ENCODE measurements at places on chromosomes 12 and 14.

DNA sequence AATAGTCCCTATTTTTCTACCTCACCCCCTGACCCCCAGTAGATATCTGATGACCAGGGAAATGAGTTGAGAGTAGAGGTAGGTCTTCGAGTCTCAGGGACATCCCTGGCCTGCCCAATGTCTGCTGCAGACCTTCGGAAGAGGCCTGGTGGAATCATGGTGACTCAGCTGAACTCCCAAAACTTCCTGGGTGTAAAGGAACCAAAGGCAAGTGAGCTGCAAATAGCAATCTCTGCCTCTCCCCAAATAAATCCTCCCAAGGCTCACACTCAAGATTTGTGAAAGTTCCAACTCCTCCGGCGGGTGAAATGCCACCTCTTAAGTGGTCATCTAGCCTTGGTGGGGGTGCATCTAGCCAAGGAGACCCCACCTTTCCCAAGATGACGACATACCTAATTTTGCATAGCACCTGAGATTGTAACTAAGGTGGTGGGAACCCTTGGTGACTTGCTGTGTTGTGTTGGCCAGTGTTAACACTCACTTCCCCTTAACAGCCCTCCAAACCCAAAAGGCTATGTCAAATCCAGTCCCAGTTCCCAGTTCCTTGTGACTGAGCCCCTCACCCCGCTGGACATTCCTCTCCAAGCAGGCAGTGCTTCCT, 6.3 kb downstream of the ZFP36L1 start:
- DNase-seq: no peak

DNA sequence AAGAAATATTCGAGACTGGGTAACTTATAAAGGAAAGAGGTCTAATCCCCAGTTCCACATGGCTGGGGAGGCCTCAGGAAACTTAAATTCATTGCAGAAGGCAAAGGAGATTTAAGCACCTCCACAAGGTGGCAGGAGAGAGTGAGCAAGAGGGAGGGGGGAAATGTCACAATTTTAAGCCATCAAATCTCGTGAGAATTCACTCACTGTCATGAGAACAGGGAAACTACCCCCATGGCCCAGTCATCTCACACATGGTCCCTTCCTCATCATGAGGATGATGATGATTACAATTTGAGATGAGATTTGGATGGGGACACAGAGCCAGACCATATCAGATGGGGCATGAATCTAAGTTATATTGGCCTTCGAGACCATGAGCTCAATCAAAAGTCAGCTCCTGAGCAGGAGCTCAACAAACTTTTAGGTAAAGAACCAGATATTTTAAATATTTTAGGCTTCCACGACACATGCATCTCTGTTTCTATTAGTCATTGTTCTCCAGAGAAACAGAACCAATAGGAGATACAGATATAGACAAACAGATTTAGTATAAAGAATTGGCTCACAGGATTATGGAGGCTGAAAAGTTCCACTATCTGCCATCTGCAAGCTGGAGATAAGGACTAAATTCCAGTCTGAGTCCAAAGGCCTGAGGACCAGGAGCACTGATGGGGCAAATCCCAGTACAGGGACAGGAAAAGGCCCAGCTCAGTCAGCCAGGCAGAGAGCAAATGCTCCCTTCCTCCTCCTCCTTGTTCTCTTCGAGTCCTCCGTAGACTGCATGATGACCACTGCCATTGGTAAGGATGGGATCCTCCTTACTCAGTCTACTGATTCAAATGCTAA, 24.9 kb downstream of the DGLUCY start:
- no peak for DNase-seq

DNA sequence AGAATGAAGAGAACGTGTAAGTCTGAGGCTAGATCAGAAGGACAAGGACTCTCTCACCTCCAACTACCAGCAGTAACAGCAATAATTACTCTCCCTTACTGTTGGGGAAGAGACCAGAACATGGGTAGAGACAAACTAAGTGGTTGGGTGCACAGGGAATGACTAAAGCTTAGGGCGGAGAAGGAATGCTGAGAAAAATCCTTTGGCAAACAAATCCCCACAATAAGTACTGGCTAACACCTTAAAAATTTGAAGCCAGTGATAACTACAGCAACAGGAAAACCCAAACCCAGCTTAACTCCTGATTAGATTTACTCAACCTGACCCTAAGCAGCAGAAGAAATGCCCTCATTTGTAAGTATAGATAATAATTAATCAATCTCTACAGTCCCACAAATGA, 759.0 kb downstream of the AACS start:
- DNase-seq: no peak

DNA sequence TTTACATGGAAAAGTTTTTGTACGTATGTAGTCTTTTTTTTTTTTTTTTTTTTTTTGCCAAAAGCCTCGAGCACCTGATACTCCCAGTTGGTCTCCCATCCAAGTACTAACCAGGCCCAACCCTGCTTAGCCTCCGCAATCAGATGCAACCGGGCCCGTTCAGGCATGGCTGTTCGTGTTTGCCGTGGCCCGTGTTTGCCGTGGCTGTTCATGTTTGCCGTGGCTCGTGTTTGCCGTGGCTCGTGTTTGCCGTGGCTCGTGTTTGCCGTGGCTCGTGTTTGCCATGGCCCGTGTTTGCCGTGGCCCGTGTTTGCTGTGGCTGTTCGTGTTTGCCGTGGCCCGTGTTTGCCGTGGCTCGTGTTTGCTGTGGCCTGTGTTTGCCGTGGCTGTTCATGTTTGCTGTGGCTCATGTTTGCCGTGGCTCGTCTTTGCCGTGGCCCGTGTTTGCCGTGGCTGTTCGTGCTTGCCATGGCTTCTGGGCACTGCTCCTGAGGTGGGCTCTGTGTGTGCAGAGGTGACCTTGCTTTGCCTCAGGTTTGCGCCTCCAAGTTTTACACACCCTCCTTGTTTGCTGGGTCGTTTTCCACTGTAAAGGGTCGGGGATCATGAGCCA, 26.8 kb upstream of the MMP17 start:
- no peak for DNase-seq

DNA sequence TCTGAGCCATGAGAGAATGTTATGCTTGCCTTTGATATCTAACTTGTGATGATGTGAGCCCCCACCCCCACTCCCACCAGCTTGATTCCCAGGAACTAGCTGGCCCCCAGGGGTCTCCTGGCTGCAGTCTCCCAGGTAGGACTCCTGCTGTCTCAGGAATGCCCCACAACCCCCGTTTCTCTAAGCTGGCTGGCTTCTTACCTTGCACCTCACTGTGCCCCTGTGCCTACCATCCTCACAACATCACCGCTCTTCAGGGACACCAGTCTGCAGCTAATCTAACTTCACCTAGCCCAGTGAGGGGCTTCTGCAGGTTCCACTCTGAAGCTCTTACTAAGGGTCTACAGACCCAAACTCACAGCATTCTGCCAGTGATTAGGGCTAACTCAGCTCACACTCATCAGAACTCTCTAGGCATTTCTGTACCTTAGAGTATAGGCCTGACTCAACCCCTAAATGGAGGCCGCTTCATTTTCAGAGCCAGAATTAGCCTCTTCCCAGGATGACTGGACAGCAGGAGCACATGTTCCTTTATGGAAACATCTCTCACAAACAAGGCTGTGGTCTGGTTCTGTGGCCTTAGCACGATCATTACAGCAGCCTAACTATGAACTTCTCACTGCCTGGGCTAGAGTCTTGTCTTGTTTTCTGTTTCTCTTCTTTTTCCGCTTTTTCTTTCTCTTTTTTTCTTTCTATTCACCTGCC, 72.8 kb upstream of the IFNG-AS1 start:
- DNase-seq: no peak

DNA sequence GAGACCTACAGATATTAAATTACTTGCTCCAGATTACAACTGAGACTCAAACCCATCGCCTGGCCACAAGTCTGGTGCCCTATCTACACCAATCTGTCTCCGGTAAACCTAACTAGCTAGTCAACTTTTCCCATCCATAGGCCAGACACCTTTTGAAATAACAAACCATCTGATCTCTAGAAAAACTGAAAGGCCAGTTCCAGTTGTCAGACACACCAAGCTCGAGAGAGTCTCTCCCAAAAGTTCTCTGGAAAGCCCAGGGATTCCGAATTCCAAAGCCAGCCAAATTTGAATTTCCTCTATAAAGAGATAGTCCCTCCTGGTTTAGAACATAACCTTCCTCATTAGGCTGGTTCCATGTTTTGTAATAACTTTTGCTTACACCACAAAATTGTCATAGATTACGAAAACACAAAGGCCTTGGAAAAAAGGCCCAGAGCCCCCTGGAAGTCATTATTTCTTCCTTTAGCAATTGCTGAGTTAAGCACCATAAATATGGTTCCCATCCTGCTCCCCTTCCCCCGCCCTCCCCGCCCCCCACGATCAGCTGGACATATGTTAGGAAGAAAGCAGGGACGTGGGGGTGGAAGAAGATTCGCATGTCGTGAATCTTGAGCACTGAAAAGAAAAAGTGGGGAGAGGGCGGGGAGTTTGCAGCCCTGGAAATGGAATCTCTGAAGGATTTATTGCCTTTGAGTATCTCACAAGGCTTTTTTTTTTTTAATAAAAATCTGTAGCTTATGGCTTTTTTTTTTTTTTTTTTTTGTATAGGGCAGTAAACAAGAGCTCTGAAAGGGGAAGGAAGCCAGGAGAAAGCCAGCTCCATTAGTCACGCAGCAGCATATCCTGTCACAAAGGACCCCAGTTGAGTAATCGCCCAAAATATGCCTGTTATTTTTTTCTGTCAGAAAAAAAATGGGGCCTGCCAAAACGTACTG, 110.4 kb downstream of the ZFP36L1 start:
- no peak for DNase-seq

- no peak for DNase-seq
Measured at GRCh38 chr14:55701638-55702037, 121.6 kb downstream of the KTN1 start.

DNA sequence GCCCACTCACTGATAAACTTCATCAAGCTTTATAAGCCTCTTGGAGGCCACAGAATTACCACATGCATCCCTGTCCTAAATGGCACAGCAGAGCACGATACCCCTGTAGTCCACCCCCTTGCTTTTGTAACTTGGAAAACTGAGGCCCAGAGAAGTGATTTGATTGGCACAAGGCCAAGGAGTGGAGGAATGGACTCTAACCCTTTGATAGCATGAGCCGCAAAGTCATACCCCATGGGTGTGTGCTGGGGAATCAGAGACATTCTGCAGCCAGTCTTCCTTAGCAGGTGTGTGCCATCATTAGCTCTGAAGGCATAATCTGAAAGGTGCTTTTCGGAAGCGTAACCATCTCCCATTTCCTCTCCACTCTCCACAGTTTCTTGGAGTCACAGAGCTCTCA, 28.5 kb upstream of the PWP1 start:
- DNase-seq: no peak

DNA sequence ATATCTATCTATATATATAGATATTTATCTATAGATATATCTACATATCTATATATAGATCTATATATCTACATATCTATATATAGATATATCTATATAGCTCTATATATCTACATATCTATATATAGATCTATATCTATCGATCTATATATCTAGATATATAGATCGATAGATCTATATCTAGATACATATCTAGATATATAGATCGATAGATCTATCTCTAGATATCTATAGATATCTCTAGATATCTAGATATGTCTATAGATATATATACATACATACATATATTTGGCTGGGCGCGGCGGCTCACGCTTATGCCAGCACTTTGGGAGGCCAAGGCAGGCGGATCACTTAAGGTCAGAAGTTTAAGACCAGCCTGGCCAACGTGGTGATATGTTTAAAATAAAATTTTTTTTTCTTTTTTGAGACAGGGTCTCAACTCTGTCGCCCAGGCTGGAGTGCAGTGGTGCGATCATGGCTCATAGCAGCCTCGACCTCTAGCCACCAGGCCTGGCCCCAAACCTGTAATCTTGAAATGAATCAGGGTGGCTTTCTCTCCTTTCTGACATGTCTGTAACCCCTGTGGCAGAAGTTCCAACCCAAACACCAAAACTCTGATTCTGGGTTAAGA, 18.1 kb downstream of the ARPC3 start:
- DNase-seq: no peak

GRCh38 chr14:34843011-34843554, 32.1 kb downstream of the BAZ1A start:
- DNase-seq: no peak

DNA sequence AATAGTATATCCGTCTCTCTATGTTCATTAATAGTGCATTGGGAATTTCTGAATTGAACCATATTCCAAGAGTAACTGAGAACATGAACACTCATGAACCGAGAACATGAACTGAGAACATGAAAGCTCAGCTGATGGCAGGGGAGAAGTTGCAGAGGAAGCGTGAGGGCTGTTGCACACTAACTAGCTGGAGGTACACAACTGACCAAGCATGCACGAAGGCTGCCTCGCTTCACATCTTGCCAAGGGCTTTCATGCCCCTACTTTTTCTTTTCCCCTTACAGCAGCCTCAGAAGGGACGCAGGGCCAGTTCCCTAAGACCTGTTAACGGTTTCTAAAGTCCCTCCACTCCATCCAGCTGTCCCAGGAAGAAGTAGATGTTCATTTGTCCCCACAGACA, 4.3 kb downstream of the RNASE1 start:
- no peak for DNase-seq

DNA sequence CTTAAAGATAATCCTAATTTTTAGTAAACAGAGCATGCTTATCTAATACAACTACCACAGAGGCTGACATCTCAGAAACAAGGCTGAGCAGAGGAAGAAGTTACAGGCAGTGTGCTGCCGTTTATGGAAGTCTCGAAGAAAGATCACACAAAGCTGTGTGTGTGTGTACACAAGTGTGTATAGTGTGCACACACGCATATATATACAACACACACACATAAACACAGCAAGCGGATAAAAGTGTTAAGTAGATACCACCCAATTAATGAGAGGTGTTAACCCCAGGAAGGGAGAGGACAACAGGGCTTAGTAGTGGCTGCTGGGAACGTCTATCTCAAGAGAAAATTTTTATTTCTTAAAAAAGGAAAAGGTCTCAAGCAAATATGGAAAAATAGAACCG, 15.3 kb downstream of the CCDC88C start:
- no peak for DNase-seq

- DNase-seq: no peak
Measured at GRCh38 chr14:23299986-23300686, 2.5 kb downstream of the PPP1R3E start.

GRCh38 chr12:125092108-125092871, 27.1 kb downstream of the AACS start:
- DNase-seq: no peak

GRCh38 chr12:68303850-68304249, 28.3 kb downstream of the MDM1 start:
- DNase-seq: no peak

DNA sequence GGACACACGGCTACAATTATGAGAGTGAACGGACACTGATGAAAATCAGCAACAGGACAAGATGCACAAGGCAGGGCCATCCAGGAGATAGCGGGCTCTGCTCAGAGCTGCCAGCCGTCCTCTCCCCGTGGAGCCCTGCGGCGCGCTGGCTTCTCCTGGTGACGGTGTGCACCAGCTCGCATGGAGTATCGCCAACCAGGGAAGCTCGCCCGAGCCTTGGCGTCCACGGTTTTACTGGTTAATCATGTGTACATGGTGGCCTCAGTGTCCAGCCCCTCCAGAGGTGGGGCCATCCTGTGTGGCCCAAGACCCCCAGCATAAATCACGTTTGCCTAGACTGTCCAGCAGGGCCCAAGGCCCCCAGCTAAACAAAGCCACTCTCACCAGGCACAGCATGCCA, 31.2 kb upstream of the DYNC1H1 start:
- no peak for DNase-seq

GRCh38 chr14:99732436-99733210, 48.5 kb downstream of the CYP46A1 start:
- DNase-seq: no peak

GRCh38 chr12:104721039-104721405, 237.1 kb downstream of the SLC41A2 start:
- no peak for DNase-seq
